ENCODE measurements at places on chromosomes 12 and 14.

DNA sequence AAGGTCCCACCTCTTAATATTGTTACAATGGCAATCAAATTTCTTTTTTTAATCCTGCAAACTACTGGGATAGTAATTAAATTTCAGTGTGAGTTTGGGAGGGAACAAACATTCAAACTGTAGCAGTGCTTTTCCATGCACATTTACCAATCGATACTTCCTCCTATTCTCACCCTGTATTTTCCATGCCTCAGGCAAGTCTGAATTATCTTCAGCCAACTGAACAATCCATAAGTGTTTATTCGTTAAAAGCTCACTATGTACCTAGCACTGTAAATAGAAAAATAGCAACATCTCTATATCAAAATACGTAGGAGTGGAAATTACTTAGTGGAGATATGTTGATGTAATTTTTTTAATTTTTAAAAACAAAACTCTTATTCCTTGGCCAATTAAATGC lies 43.5 kb downstream of the CCDC177 start:
- DNase-seq, result no peak

- DNase-seq, result no peak
These were observed 25.8 kb upstream of the LRTM2 start for GRCh38 chr12:1794440-1795090.

DNA sequence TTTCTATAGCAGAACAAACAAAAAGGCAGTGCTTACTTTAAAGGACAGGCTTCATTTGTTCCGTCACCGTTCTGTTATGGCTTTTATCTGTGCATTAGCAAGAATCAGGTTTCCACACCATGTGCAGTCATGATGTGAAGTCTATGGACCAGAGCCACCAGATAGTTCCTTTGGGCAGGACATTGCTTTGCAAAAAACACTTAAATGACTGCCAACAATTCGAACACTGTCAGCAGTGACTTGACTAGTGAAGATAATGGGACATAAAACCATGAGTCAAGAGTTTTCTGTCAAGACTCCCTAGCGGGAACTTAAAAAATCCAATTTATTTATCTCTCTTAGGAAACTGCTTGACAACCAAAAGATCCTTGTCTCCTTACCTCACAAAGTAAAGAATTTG lies 80.3 kb downstream of the NKX2-1 start:
- DNase-seq, result no peak

- DNase-seq, result no peak
These were observed 46.6 kb downstream of the SUSD6 start for GRCh38 chr14:69657950-69658355.

DNA sequence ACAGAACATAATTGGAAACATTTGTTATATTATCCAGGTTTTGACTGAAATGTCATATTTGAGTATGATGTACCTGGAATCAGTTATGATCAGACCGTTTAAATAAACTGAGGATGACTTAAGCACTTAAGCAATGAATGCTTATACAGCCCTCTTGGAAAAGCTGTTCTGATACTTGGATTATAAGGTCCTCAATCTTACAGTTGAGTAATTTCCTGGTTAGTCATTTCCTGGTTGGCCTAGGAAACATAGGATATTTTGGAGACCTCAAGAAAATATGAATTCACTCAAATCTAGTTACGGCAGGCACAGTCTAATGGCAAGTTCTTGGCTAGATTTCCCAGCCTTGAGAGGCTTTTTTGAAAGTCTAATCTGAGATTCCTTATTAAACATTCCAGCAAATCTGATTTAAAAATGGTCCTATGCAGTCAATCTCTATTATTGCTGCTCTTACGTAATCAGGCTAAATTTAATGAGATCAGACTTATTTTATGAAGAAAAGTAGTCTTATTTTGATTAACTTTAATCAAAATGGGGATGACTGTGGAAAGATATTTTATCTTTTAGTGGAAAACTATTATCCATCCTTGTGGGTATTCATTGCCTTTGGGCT lies 447.2 kb downstream of the SNAPC1 start:
- DNase-seq, result no peak

DNA sequence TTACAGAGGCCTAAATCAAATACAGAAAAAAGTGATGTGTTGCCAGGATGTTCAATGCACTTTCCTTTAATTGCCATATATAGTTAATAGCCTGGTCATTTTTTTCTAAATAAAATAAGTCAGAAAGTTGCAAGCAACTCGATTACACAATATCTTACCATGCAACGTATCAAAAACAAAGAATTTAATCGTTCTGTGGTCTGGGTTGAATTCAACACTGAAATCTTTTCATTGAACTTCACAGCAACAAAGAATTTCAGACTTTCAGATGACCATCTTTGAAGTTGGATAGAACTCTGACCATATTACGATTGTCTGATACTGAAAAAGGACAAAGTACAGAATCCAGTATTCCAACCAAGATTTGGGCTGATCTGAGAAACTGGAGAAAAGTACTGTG lies 231.9 kb downstream of the SLC25A21 start:
- DNase-seq, result no peak

GRCh38 chr12:94650143-94651056 lies at the start of gene TMCC3:
Gene TMCC3 (minus strand): TSS chr12:94650557. CDS start chr12:94650430, 127 bp downstream.
- DNase-seq, result peak; percentile 58

- no peak for DNase-seq
These were observed 27.9 kb downstream of the ACTN1 start for GRCh38 chr14:68951035-68951797.

GRCh38 chr14:71328183-71328582 lies 420.9 kb downstream of the PCNX1 start:
- no peak for DNase-seq

DNA sequence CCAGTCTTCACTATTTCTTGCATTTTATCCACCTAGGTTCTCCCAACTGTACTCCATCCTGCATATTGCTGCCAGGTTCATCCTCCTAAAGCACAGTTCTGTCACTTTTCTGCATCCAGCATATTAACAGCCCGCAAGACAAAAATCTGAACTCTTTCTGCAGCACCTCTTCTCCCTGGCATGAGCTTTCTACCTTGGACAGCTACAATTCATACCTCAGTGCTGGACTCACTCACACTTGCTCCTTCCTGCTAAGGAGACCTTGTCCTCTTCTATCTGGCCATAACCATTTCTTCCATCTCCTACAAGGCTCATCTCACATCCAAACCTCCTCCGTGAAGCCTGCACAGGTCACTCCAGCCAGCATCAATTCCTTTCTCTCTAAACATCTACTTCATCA lies 170.1 kb upstream of the GRIP1 start:
- DNase-seq, result no peak

- DNase-seq, result no peak
These were observed 398.3 kb downstream of the RAD51B start for GRCh38 chr14:68217791-68218340.

GRCh38 chr14:68208626-68209317 lies 389.2 kb downstream of the RAD51B start:
- DNase-seq, result no peak

GRCh38 chr12:43306066-43306465 lies 245.9 kb downstream of the ADAMTS20 start:
- no peak for DNase-seq

DNA sequence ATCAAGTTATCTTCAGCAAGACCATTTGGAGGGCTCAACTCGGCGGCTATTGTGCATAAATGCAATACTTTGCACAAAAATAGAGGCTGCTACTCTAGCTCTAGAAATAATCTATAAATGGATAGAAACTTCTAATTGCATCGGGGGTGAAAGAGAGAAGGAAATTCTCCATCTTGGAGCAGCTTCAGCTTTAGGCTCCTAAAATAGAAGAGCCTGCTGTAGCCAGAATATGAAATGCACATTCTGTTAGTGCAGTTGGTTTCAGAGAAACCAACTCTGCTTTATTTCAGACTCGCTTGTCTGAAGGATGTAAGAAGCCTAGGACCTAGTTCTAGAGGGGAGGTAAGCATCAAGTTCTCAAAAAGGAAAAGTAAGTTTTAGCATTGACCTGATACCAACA lies 38.1 kb downstream of the SNRPF start:
- DNase-seq, result no peak

DNA sequence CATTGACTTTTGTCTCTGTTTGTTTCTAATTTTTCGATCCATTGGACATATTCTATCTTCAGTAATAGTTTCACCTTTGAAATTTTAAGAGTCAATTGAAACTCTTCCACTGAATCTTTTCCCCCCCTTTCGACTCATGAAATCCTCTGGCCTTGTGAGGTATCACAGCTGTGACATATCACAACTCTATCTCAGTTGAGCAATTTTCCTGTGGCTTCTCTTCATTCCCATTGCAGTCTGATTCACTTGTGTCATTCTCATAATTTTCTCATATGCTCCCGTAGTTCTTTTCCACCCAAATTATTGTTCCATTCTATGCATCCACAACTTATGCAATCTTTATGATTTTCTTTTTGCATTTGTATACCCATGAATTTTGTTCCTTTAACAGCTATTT lies 261.6 kb downstream of the DACT1 start:
- DNase-seq, result no peak

DNA sequence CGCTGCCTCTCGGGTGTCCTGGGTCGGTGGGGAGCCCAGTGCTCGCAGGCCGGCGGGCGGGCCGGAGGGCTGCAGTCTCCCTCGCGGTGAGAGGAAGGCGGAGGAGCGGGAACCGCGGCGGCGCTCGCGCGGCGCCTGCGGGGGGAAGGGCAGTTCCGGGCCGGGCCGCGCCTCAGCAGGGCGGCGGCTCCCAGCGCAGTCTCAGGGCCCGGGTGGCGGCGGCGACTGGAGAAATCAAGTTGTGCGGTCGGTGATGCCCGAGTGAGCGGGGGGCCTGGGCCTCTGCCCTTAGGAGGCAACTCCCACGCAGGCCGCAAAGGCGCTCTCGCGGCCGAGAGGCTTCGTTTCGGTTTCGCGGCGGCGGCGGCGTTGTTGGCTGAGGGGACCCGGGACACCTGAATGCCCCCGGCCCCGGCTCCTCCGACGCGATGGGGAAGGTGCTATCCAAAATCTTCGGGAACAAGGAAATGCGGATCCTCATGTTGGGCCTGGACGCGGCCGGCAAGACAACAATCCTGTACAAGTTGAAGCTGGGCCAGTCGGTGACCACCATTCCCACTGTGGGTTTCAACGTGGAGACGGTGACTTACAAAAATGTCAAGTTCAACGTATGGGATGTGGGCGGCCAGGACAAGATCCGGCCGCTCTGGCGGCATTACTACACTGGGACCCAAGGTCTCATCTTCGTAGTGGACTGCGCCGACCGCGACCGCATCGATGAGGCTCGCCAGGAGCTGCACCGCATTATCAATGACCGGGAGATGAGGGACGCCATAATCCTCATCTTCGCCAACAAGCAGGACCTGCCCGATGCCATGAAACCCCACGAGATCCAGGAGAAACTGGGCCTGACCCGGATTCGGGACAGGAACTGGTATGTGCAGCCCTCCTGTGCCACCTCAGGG lies 679 bp downstream of the ARF6 start:
- DNase-seq, result peak; percentile 35

- DNase-seq, result no peak
These were observed 96.2 kb upstream of the HSPB8 start for GRCh38 chr12:119082496-119082895.

DNA sequence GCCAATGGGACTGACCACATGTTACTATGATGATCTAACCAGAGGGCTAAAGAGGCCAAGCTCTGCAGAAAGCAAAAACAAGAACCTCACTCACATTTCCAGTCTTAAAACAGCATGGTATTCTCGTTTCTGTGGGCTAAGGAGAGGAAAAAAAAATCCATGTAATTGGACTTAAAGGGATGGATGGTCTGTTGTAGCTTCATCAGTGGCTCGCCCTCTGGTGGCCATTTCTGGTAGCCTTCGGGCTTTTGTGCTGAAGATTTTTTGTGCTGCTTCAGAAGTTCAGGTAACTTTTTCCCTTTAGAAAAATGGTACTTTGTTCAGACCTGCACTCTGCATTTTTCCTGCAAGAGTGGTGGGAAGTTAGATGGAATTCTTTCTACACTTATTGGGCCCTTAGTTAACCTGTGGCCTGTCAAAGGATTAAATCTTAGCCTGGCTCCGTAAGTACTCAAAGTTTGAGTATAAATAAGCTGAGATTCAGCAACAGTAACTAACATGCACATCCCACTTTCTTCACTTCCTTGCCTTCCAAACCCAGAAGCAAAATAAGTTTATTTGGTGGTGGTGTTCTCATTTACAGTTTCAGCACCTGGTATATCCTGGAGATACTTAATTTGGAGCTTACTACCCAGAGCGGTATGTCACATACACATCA lies 22.3 kb downstream of the DCAF4 start:
- DNase-seq, result no peak

DNA sequence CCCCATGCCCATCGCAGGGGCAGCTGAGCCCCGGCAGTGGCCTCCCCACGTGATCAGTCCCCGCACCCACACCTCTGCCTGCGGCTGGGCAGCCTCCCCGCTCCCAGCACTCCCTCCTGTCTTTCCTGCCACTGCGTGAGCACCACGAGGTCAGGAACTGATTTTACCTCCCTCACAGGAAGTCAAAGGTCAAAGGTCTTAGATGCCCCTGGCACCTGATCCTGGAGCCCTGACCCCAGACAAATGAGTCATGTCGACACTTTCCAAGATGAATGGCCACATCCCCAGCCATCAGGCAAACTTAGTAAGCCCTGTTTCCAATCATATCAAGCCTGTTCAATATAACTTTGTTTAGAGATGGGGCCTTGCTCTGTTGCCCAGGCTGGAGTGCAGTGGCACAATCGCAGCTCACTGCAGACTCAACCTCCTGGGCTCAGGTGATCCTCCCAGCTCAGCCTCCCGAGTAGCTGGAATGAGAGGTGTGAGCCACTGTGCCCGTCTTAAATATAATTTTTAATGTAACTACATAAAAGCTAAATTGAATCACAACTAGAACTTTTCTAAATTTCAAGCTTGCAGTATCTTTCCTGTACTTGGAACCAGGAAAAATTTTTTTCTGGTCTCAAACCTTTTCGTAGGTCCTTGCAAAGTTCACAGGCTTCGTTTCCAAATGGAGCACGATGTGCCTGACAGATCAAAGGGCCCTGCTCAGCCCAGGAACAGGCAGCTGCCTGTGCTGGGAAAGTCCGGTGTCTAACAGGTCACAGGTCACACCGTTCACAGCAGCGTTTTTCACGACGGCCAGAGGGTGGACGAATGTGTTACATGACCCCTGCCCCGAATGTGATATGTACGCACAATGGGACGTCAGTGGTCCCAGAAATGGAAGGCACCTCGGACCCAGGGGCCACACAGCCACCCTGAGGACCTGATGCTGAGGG lies 1.9 kb downstream of the LRCOL1 start:
- DNase-seq, result no peak

- no peak for DNase-seq
These were observed 41.5 kb upstream of the NR2C1 start for GRCh38 chr12:95114766-95115405.

DNA sequence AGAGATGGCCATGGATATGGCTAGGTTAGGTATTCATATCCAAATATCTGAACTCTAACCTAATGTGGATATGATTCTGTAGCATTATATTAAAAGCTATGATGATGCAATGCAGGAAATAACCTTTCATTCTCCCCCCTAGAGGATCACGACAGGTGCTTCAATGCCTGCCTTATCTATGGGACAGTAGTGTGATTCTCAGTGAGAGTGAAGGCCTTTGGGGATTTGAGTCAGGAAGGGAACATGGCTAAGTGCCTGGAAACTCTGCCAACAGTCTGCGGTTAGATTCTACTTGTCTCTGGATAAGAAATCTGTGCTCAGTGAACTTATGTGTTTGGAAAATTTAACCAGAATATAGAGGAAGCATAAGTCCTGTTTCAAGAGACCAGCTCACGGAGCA lies 81.8 kb downstream of the SLC38A1 start:
- no peak for DNase-seq

GRCh38 chr14:33444136-33444535 lies 505.5 kb downstream of the NPAS3 start:
- no peak for DNase-seq

All from substantia nigra (tissue), 51 donors.